ENCODE measurements at places on chromosomes 3 and 15.

DNA sequence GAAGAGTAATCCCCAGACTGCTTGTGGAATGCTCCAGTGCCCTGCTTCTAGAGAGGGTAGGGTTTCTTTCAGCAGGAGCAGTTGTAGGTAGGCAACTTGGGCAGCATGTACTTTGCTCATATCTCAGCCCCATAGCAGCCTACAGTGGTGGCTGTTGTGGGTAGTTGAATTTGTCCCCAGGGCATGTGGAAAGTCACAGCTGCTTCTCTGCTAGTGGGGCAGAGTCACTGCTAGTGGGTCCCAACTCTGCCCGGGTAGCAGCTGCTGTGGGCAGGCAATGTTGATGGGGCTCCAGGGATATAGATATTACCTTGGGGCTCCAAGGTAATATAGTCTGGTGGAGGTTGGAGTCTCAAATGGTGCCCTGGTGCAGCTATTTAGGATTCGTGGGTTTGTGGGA, 174.5 kb downstream of the OTOL1 start:
- no peak for ATAC-seq

GRCh38 chr15:72778796-72779195, 4.8 kb downstream of the ADPGK start:
- no peak for ATAC-seq

- ATAC-seq: no peak
Measured at GRCh38 chr15:93523481-93523880, 434.5 kb upstream of the RGMA start.

DNA sequence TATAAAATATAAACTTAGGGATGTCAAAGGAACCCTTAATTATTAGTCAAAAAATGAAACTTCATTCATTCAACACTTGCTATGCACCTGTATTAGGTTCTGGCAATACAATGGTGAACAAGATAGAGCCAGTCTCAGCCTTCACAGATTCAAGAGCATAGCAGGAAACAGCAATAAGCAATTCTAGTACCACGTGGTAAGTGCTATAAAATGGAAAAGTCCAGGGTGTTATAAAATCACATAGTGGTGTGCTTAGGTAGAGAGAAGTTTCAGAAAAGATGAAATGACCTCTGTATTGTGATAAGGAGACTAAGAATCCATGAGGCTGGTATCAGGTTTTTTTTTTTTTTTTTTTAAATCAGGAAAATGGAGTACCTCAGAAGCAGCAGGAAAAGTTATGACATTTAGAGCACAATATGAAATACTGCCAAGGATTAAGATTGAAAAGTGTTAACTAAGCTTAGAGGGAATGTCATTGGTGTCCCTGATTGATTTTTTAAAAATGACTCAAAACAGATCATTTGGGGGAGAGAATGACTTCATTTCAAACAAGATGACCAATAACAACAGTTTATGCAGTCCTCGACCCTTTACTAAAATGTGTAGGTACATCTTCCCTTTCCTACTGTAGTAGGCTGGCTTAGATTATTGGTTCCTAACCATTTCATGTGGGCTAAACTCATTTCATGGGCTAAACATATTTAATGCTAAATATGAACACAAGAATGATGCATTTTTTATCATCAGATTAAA, 5.0 kb downstream of the TOMM70 start:
- ATAC-seq: no peak

- ATAC-seq: no peak
Measured at GRCh38 chr3:123365450-123366143, 83.3 kb downstream of the ADCY5 start.

GRCh38 chr3:187211532-187212195, 14.4 kb downstream of the RTP1 start:
- ATAC-seq: no peak

DNA sequence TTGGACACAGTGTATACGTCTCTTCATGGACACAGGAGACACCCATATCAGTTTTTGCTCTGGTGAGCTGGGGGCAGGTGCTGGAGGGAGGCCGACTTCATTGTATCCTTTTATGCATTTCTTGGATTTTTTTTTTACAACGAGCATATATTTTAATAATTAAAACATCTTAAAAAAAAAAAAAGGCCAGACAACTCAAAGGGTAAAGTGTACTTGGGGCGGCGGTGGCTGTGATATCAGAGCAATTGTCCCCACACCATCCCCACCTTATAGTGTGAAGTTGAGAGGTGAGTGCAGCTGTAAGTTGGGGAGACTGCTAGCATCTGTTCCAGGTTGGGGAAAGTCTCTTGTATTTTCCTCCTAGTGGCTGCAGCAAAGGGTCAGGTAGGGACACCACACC, 12.0 kb upstream of the PLXNA1 start:
- no peak for ATAC-seq

DNA sequence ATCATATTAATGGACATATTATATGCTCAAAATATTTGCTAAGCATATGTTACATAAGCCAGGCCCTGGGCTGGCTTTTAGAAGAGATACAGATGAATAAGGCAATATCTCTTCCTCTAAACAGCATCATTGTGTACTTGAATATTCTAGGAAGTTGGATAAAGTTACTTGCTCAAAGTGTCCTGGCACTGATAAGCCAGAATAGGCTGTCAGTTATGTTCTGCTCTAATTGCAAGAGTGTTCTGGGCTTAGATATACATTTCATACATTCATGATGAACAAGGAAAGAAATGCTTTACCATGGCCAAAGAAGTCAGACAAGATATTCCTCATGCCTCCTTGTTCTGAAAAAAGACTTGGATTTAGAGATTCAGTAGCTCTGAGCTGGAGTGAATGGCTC, 40.7 kb downstream of the KBTBD12 start:
- no peak for ATAC-seq

GRCh38 chr3:158531334-158531733, 39.7 kb upstream of the MLF1 start:
- no peak for ATAC-seq

DNA sequence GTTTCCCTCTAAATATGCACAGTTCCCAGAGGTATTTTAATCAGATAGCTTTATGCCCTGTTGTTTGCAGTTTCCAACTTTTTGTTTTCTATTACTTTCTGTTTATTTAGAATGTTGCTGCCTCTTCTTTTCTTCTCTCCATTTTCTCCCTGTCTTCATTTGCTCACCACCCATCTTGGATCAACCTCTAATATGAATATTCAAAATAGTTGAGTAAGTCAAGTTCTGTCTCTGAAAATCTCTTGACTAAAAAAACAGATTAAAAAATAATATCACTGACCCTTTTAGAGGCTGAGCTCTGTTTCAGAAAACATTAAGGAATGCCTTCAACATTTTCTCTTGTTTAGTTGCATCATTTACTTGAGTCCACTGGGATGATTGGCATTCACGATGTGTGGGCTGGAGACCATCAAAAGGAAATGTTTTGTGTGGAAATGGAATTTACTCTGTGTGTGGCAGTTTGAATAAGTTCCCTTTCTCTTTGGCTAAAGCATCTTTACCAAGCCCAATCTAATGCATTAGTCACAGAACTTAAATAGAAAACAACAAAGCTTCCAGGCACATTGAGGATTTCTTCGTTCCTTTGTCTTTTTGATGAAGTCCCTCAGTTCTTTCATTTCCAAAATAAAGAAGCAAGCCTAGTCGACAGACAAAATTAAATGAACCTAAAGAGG, 633.9 kb upstream of the TGFBR2 start:
- no peak for ATAC-seq

GRCh38 chr3:170563712-170564423, 22.0 kb downstream of the SLC7A14 start:
- ATAC-seq: peak; percentile 86

DNA sequence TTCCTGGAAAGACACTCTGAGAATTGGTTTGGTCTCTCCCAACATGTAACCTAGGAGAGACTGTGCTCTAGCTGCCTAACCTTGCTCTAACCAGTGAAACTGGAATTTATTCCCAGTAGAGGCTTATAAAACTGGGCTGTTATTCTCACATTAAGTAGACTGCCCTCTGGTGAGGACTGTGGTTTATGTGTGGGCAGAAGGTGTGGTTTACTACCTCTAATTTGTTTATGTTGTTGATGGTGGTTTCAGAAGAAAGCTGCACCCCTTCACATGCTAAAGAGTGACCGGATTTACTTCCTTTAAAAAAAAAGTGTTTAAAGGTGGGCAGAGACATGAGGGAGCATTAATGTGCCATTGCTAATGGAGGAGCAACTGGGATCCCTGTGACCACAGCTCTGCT, 273.2 kb downstream of the MECOM start:
- ATAC-seq: no peak

DNA sequence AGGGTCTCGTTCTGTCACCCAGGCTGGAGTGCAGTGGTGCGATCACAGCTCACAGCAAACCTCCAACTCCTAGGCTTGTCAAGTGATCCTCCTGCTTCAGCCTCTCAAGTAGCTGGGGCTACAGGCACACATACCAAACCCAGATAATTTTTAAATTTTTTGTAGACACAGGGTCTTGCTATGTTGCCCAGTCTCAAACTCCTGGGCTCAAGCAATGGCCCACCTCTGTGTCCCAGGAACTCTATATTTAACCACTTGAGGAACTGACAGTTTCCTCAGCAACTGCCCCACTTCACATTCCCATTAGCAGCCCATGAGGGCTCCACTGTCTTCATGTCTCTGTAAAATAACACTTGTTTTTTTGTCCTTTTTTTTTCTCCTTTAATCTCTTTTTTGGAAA, 68.4 kb downstream of the TAMM41 start:
- no peak for ATAC-seq

- ATAC-seq: no peak
Measured at GRCh38 chr15:36323615-36324014, 255.8 kb upstream of the CDIN1 start.

DNA sequence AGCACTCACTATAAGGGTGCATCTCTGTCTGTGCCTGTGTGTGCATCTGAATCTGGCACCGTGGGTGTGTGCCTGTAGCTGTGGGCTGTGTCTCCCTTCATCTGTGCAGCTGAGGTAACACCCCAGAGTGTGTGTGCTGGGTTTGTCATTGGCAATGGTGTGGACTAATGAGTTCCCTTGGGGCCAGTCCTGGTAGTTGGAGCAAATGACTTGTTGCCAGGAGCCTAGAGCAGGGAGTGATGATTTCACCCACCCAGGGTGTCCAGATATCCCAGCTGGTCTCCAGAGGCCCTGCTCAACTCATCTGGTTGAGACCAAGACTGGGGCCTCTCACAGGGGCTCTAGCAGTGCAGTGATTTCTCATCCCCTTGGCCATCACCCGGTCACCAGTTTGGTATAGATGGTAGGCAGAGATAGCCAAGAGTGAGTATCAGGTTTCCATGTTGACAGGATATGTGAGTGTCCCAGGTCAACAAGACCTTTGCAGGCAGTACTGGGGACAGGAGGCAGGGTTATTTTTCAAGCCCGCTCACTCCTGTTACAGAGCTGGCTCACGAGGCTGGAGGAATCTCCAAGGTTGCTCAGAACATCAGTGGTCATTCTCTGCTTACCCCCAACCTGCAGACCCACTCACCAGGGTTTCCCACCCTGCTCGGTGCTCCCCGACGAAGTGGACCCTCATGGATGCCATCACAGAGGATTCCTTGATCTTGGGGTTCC, 4.1 kb upstream of the HDAC11 start:
- ATAC-seq: no peak

GRCh38 chr15:75533945-75534344, 45.2 kb downstream of the PTPN9 start:
- peak; percentile 63 for ATAC-seq

DNA sequence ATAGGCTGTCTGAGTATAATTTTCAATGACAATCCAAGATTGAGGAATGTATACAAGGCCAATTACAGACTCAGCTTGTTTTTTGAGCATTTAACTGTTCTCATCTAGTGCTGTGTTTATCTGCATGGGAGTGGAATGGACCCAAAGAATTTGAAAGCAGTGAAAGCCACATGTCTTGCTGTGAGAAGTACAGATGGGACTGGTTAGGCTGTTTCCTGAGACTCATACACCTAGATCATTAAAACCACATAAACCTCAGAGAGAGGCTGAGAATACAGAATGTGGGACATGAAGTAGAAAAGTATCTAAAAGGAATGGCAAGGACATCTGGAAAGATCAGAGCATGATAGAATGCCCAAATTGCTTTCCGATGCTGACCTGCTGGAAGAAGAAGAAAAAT, 224.6 kb downstream of the NLGN1 start:
- no peak for ATAC-seq

GRCh38 chr3:196504556-196504955, 988 bp upstream of the RNF168 start:
- no peak for ATAC-seq

DNA sequence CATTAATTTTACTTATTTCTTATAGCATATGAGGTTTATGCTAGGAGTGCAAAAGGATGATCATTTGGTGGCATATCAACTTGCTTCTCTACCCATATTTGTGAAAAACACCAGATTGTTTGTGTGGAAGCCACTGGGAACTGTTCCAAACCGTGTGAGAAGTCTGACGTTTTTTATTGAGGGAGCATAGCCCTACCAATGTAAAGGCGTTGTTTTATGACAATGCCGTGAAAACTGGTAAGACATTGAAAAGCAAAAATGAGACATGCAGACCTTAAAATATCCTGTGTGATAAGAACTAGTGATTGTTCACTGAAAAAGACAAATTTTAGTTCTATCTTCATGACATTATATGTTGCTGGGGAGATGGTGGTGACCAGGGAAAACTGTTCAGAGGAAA, 87.8 kb downstream of the CHL1 start:
- ATAC-seq: no peak

- no peak for ATAC-seq
Measured at GRCh38 chr15:39473298-39473947, 107.5 kb upstream of the THBS1 start.

GRCh38 chr3:48563382-48563918, at the start of gene UCN2:
UCN2 (minus strand) TSS chr3:48563781; CDS start chr3:48563124, 657 bp downstream.
- ATAC-seq: no peak

- ATAC-seq: no peak
Measured at GRCh38 chr3:134766290-134766689, 28.8 kb upstream of the EPHB1 start.

DNA sequence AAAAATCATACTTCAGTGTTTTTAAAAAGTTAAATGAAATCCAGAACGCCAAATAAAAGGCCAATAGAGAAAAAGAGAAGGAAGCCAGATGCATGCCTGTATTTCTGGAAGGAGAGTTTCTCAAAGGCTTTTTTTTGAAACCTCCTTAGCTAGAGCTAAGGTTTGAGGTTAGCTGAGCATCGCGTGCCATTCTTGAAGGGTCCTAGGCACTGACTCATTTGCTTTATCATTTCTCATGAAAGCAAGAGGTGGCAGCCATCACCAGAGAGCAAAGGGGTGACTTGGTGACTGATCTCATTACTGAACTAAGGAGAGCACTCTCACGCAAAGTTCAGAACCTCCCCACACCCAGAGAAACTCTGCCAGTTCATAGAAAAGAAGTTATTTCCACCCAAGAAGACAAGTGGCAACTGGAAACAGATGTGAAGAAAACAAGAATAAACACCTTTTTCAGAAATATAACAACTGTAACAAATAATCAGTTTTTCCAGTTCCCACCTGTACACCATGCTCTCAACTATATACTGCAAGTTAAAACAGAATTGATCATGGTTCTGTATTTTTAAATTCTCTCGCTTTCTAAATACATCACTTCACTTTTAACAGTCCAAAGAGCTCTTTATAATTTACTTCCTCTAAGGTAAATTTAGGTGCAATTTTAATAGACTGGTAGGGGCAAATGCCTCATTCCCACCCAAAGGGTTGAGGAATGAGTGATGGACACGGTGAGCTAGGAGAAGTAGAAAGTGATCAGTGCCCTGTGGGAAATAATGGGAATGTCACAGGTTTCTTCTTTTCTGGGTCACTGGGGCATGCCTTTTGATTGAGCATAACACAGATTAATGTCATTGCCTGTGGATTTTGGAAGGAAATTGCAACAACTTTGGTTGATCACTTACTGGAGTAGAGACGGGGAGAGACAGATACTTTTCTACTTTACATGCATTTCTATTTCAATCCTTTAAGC, 24.7 kb downstream of the GPR15 start:
- ATAC-seq: peak; percentile 74
